ENCODE measurements at places on chromosomes 3 and 15. TPM values are rescaled to one million over a fixed set of nuclear protein-coding genes. Genes with fewer than 3 reads are reported as not detected.

Gene CCR8
- not detected for total RNA-seq

Gene HGD
- total RNA-seq: not detected

Gene NEK10
- 1.4 TPM for total RNA-seq

Gene GREM1
- total RNA-seq: not detected

Gene FAM219B
- 27.5 TPM for total RNA-seq

Gene ACAD9
- 43.3 TPM for total RNA-seq

Gene TMCO5A
- total RNA-seq: not detected

Gene VIPR1
- total RNA-seq: 0.15 TPM

Gene SERPINI2
- total RNA-seq: not detected

Gene ZNF660
- 0.64 TPM for total RNA-seq

Gene CPNE9
- total RNA-seq: not detected

Gene VGLL3
- total RNA-seq: 13.9 TPM

Gene DNAJB8
- total RNA-seq: not detected

Gene WNT7A
- 0.15 TPM for total RNA-seq

Gene ZNF197
- total RNA-seq: 6.8 TPM

Gene CPLX3
- not detected for total RNA-seq

Gene STAB1
- total RNA-seq: not detected

Gene CCR9
- not detected for total RNA-seq

Gene IL17RD
- 1.6 TPM for total RNA-seq

- no peak for DNase-seq
These were observed 30.5 kb upstream of the TIPARP start for GRCh38 chr3:156643729-156644389.

- DNase-seq: no peak
These were observed 12.3 kb downstream of the EIF1B start for GRCh38 chr3:40321818-40322217.

DNA sequence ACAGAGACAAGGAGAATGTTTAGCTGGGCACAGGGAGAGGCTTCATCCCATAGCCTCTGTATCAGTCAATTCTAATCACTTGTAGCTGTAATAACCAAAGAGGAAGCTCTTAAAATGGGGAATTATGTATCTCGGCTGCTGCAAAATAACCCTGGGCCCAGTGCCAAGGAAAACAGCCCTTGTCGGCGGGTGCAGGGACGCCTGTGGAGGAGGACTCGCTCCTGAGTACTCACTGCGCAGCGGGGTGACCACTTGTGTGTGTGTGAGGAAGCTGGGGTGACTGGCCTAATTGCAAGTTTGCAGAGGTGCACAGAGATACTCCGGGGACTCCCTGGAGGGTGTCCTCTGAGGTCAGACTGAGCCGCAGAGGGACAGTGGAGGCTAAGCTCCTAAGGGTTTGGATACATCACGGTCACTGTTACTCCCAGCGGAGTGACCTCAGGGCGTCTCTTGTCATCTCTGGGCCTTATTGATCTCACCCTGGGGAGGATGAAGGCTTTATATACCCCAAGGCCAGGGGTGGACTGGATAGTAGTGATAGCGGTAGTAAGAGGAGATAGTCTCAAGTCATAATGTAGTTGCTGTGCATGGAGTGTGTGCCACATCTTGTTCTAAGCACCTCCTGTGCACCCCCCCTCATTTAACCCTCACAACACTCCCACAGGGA, 37.2 kb downstream of the SLC6A6 start:
- no peak for DNase-seq

- no peak for DNase-seq
These were observed 338.2 kb upstream of the ATP10A start for GRCh38 chr15:26201177-26201858.

GRCh38 chr3:122727766-122728165, 47.1 kb downstream of the PARP14 start:
- peak; percentile 59 for DNase-seq

DNA sequence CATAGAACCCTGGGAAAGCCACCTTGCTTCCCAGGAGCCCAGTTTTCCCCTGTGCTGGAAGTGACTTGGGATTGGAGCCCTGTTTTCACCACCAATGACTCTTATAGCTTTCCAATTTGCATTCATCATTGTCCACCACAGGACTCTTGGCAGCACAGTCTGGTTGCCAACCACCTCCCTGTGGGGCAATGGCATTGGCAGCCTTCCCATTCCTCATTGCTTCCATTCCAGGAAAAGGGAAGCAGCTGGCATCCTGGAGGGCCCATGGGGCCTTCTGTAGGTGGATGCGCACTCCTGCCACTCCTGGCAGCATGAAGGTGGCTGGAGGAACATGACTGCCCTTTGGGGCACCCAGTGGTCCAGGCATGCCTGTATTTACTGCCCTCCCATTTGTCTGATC, 57.7 kb downstream of the FEM1B start:
- DNase-seq: peak; percentile 95

DNA sequence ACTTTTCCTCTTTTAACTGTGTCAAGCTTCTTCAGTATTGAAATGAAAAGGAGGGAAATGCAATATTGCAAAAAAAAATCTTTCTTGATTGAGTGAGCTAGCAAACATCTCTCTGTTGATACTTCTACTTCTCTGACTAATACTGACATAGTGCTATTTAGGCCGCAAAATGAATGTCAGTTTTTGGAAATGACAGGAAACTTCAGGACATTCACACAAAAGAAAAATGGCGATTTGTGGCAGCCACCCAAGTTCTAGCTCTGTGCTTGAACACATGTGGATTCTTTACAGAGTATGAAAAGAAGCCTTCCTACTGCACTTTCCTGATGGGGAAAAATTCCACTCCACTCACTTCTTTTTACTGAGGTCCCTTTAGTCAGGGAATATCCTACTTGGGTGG, 486.8 kb upstream of the ALCAM start:
- peak; percentile 75 for DNase-seq

DNA sequence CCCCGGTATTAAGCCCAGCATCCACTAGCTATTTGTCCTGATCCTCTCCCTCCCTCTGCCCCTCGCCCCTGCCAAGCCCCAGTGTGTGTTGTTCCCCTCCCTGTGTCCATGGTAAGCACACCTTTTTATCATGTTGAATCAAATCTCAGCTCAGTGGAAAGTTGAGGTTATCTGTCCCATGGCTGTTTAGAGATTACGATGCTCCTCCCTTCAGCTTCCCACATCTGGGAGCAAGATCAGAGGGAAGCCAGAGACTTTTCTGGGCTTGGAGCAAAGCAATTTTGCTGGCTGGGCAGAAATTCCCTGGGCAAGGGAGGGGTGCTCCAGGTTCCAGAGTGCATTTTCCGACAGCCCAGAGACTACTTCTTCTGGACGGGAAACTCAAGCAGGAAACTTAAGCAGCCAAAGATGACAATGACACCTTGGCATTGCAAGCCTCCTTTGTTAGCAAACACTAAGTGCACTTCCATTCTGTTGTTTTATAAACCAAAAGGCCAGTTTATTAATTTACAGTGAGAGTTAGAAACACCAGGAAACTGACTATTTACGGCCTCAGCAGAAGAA, 104.5 kb downstream of the MESD start:
- DNase-seq: no peak

GRCh38 chr15:69140306-69140705, 20.1 kb upstream of the GLCE start:
- peak; percentile 53 for DNase-seq

- peak; percentile 84 for DNase-seq
These were observed 36.9 kb upstream of the GOLGB1 start for GRCh38 chr3:121786485-121786884.

- no peak for DNase-seq
These were observed 272.5 kb downstream of the XXYLT1 start for GRCh38 chr3:194998417-194998816.

DNA sequence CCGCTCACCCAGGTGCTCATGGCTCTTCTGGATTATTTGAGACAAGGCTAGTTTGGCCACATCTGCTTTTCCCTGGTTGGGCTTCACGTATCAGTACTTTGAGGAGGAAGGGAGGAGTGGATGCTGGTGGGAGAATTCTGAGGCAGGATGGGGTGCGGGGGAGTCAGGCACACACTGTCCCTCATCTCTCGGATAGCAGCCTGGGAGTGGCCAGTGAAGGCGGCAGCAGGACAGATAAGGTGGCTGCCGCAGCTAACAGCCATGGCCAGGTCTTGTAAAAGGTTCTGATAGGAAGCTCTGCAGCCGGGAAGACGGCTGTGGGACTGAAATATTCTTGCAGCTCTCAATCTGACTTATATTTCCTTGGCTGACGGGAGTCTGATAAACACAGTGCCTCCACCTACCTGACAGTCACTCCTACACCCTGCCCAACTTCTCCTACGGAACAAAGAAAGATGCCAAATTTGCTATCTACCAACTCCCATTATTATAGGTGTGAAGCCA, 87.3 kb downstream of the MESD start:
- no peak for DNase-seq

DNA sequence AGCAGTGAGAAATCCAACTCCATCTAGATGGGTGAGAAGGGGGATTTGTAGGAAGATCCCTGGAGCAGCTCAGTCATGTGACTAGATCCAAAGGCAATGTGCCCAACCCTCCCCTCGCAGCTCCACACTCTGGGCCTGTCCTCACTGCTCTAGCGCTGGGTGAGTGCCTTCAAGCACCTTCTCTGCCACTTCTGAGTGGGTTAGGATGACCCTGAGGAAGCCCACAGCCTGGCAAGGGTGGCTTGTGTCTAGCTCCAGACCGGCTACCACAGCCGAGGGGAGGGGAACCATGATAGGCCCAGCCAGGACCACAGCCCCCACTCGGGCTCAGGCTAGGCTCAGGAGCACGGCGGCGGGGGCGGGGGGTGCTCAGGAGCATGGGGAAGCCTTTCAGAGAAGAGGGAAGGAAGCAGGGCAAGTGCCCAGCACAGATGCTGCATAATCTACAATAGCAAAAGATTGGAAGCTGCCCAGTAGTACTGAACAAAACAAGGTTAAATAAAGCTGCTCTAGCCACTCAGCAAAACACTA, 1.7 kb downstream of the SPATA12 start:
- DNase-seq: no peak

DNA sequence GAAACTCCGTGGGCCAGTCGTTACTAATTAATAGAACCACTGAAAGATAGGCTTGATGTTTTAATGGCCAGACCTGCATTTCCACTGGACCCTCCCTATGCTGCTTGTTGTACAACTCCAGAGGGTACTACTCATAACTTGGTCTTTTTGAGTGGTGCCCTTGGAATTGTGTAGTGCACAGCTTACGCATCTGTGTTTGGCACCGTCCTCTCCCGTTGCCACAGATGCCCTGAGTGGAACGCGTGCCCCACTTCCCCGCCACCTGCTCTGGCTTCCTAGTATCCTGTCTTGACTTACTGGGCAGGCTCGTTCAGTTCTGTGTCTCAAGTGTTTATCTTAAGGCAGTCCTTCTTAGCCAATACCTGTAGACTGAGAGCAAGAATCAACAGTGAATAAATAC, 78.7 kb downstream of the USP13 start:
- DNase-seq: no peak

GRCh38 chr15:89647191-89647851, 7.9 kb downstream of the KIF7 start:
- DNase-seq: no peak

GRCh38 chr3:88291486-88291885, 141.7 kb downstream of the C3orf38 start:
- DNase-seq: no peak

- DNase-seq: no peak
These were observed 386 bp downstream of the SQOR start for GRCh38 chr15:45635191-45635638.

DNA sequence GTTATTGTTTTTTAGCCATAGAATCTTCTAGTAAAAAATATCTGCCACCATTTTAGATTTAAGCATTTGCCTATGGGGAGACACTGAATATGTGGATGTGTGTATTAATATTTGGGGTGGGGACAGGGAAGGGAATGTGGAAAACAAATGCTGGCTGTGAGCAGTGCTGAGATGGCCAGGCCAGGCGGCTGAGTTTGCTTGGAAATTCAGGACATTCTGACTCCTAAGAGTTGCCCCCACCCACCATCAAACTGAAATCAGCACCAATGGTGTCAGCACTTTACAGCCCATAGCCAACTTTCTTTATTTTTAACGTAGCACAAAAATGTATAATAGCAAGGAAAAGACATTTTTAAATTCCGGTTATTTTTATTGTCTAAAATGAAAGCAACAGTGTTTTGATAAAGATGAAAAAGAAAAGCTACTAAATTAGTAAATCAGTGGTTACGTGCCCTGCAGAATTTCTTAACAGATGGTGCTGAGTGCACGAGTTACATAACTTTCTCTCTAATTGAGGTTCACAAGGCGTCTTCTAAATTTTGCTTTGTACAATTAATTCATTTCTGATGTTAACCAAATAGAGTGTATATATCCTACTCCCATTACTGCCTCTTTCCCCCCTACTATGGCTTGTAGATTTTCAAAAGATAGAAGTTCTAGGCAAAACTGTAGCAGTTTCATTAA, 34.0 kb downstream of the B3GALNT1 start:
- no peak for DNase-seq

DNA sequence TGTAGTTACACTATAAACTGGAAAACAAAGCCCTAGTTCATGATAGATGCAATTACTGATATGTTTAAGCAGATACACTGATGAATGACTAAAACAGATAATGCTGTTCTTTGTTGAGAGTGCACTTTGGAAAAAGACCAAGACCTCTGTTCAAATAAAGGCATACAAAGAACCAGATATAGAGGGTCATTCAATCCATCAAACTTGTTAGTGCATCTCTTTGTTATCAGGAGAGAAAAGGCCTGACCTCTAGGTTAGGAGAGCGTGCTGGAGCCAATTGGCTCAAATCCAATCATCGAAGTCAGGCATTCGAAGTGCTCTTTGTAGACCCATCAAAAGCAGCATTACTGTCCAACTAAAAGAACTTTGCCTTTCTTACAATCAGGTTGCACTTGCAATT, 124.2 kb downstream of the TFG start:
- no peak for DNase-seq

- no peak for DNase-seq
These were observed 279.7 kb downstream of the XXYLT1 start for GRCh38 chr3:194991338-194991654.

GRCh38 chr15:94968133-94968532, 736.8 kb downstream of the MCTP2 start:
- no peak for DNase-seq

- no peak for DNase-seq
These were observed 73.2 kb downstream of the SUCNR1 start for GRCh38 chr3:151946606-151947005.

GRCh38 chr3:17994167-17994566, 251.7 kb upstream of the TBC1D5 start:
- DNase-seq: no peak

GRCh38 chr3:185115371-185115770, 37.5 kb downstream of the C3orf70 start:
- DNase-seq: no peak

GRCh38 chr15:31336593-31337295, 10.1 kb downstream of the KLF13 start:
- DNase-seq: no peak

Data from M059J (cell line).